ENCODE measurements at places on chromosomes 3 and 15. TPM values are rescaled to one million over a fixed set of nuclear protein-coding genes. Genes with fewer than 3 reads are reported as not detected.
A peak's percentile ranks its signal among the peaks of the same experiment; 100 is the strongest.

- no peak for DNase-seq
Measured at GRCh38 chr3:44914936-44915335, 40.5 kb downstream of the TGM4 start.

- no peak for DNase-seq
Measured at GRCh38 chr3:79236496-79236895, 531.3 kb downstream of the ROBO1 start.

DNA sequence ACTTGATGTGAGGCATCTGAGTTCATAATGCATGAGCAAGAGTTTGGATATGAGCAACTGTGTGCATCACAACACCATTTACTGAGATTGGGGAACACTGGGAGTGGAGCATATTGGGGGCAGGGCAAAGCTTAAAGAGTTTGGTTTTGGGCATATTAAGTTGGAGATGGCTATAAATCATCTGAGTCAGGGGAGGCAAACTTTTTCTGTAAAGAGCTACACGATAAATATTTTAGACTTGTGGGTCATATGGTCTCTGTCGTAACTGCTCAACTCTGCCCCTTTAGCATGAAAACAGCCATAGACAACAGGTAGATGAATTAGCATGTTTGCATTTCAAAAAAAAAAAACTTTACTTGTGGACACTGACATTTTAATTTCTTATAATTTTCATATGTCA is 20.0 kb downstream of the ENTPD3 start:
- no peak for DNase-seq

DNA sequence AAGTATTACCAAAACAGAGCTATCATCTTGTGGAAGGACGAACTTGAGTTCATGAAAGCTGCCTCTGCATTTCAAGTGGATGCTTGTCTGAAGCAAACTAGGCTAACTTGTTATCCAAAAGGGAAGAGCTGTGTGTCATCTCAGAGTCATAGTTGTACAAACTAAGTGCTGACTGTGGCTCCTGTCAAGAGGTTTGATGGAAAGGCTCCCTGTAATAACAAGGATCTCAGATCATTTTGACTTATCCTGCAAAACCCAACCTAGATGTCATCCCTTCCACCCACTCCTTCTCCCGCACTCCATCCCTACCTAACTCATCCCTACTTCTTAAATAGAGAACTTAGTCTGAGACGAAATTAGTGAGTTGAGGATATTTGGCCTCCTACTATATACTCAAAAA is 110.8 kb downstream of the NR2E3 start:
- no peak for DNase-seq

GRCh38 chr15:72229947-72230196 is 1.1 kb downstream of the PKM start:
- no peak for DNase-seq

GRCh38 chr3:50364573-50365079 is 5.3 kb upstream of the TMEM115 start:
- DNase-seq = no peak

DNA sequence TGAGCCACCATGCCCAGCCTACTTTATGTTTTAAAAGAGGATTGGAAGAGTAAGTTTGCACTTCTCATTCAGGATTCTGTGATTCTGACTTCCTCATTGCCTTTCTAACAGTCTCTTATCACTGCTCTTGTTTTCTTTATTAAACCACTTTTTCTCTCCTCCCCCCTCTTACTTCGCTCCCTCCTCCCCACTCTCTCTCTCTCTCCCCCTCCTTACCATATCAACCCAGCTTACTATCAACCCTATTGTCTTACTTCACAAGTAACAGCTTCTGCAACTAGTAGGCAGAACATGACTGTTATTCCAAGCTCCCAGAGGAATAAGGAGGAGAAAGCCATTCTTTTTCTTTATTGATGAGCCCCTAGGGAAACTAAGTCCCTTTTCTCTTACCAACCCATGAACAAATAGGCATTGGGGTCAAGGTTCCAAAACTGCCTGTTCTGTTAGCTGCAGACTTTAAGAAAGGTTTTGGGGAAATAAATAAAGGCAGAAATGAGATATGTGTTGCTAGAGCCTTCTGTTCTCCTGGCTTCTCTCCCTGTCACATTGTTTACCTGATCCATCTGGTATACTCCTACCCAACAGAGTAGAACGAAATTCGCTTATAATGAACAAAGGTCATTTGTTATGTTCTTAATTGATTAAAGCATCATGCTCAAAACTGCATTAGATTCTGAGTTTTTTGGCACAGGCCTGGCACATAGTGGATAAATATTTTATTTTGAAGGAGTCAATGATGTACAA is 56.4 kb upstream of the RASGRP1 start:
- DNase-seq = no peak

DNA sequence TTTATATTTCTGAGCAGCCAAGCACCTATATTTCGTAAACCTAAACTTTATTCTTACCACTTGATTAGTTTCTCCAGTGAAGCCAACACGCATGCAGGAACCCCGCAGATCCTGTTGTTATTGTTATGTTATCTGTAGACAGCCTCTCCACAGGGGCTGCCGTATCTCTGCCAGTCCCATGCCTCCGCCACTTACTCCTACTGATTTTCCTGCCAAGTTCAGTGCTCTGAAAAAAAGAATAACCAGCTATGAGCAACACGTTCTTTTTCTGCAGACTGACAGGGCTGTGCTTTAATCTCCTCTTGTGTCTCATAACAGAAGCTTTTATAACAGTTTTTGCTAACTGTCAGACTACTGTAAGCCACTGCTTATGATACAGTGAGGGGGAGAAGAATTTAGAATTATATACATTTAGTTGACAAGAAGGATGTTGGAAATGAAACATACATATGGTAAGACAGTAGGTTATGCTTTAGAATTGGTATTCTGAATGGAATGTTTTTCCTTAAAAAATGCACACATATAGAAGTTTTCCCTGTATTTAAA is 347.4 kb downstream of the SI start:
- no peak for DNase-seq

Gene C3orf49
- total RNA-seq = not detected

Gene SLC9C1
- 1.7 TPM for total RNA-seq

Gene IL5RA
- 1.0 TPM for total RNA-seq

GRCh38 chr15:40499931-40500330 is 29.1 kb downstream of the CHST14 start:
- DNase-seq = no peak

GRCh38 chr3:16331319-16331883 is 66.4 kb downstream of the OXNAD1 start:
- no peak for DNase-seq

DNA sequence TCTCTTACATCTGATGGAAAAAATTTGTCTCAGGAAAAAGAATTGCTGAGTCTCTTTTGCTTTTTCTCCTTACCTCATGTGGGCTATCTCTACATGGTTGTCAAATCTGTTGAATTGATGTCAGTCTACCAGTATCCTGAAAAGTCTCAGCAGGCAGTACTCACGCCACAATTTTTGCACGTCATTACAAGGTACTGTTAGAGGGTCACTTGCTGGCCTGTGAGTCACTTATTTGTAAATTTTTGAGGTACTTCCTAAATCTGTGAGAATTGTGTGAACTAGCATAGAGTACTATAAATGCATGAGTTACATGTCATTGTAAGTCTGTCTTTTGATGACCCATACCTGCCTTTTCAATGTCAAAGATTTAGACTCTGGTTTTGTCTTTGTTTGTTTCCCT is 15.9 kb downstream of the HPS3 start:
- no peak for DNase-seq

Gene CLDN16
- total RNA-seq = not detected

DNA sequence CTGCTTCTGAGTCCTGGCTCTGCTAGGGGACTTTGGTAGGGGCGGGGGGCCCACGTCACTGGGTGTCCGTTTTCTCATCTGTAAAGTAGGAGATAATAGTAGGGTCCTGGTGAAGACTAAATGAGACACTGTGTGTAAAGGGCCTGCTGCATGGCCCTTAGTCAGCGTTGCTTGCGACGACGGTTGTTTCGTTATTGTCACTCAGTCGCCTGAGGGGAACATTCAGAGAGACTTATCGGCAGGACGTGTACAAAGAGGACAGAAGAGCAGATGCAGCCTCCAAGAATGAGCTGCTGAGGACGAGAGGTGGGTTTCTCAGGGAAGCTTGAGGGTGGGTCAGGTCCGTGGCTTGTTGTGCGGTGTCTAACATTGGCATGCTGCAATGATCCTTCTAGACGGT is 52.9 kb upstream of the MEX3B start:
- no peak for DNase-seq

Gene SPTBN5
- total RNA-seq = 3.4 TPM

Gene RASGRF1
- not detected for total RNA-seq

- DNase-seq = no peak
Measured at GRCh38 chr3:168803536-168803935, 707.8 kb upstream of the GOLIM4 start.

DNA sequence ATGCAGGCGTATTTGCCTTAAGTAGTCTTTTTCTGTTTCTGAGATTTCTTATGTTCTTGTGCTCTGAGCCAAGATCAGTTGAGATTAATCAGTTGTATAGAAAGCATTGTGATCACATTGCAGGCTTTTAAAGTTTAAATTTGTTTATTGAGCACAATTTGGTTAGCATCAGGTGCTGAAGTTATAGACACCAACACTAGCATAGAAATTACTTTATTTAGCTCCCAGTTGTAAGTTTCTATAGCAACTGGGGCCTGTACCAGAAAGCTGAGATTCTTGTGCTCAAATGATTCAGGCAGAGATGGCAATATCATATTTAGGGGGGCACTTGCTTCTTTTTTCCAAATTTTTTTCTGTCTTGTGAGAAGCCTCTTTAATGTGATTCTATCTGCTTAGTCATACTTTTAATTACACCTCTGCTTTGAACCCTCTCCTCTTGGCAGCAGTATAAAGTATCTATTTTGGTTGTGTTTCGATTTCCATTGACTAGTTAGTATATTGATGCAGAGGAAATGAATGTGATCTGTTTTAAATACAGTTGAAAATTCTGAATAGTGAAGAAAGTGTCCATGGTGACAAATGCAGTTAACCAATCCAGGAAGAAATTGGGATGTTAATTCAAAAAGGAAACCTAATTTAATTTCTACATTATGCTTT is 241.7 kb upstream of the GBE1 start:
- no peak for DNase-seq

- no peak for DNase-seq
Measured at GRCh38 chr3:154191520-154191919, 70.3 kb downstream of the ARHGEF26 start.

DNA sequence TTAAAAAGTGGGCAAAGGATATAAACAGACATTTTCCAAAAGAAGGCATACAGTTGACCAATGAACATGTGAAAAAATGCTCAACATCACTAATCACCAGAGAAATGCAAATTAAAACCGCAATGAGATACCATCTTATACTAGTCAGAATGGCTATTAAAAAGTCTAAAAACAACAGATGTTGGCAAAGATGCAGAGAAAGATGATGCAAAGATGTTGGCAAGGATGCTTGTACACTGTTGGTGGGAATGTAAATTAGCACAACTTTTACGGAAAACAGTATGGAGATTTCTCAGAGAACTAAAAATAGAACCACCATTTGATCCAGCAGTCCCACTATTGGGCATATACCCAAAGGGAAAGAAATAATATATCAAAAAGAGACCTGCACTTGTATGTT is 53.5 kb downstream of the TLNRD1 start:
- DNase-seq = no peak

- DNase-seq = peak; percentile 70
Measured at GRCh38 chr3:71226565-71227269, 356.8 kb downstream of the FOXP1 start.

DNA sequence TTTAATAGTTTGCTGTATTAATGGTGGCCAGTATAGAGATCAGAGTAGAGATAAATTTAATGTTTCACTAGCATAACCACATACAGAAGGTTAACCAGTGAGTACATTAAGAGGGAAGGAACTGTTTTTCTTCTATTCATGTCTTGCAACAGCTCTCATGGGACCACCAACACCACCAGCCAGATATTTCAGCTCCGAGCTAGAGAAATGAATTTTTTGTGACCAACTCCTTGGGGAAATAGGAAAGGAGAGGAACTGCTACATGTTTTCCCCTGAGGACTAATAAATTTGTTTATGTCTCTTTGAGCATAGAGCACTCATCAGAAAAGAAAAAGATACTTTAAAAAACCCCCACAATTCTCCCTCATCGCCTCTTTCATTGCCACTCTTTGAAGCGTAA is 247.5 kb downstream of the MBNL1 start:
- DNase-seq = no peak

GRCh38 chr3:112448939-112449338 is 50.3 kb downstream of the BTLA start:
- no peak for DNase-seq

GRCh38 chr3:126442856-126443242 is 32.8 kb downstream of the ZXDC start:
- no peak for DNase-seq

GRCh38 chr3:87987952-87988351 is 70.9 kb downstream of the CGGBP1 start:
- DNase-seq = no peak

Gene FBXO40
- total RNA-seq = 207 TPM

Gene ANKRD63
- 0.65 TPM for total RNA-seq

DNA sequence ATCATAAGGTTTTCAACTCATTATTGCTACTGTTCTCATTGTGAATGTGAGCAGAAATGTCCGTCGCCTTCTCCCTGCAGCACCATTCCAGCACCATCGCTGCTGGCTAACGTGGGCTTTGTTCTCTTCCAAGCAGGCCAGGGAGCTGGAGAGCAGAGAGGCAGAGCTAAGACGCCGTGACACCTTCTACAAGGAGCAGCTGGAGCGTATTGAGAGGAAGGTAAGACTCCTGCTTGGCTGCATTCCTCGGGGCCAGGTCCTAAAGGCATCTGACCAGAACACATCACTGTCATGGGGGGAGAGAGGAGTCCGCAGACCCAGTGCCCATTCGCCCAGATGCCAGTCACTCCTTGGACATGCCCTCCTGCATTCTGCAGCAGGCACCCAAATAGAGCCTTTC is 130.4 kb upstream of the PLXNA1 start:
- DNase-seq = no peak

- DNase-seq = no peak
Measured at GRCh38 chr3:8987226-8987625, 24.0 kb upstream of the RAD18 start.

- DNase-seq = no peak
Measured at GRCh38 chr15:31393444-31394091, 66.9 kb downstream of the KLF13 start.

GRCh38 chr15:70308011-70308734 is 210.5 kb upstream of the TLE3 start:
- DNase-seq = no peak

Gene EXD1
- not detected for total RNA-seq

DNA sequence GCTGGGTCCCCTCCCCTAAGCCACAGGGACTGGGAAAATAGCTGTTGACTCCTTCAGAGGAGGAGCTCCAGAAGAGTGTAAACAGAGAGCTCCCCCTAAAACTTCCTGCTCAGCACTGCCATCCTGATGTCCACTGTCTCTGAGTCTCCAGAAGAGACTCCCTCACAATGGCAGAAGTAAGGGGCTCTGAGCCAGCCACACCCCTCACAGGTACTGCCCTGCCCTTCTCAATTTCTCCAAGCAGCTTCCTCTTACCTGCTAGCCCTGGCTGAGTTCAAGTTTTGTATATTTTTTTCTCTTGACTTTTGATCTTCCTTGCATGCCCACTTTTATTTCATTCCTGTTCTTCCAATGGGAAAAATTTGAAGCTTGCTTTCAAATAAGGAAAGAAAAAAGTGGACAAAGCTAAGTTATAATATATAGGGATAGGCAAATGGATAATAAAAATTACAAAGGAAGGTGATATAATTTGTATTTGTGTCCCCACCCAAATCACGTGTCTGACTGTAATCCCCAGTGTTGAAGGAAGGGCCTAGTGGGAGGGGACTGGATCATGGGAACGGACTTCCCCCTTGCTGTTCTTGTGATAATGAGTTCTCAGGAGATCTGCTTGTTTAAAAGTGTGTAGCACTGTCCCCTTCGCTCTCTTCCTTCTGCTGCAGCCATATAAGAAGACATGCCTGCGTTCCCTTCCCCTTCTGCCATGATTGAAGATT is 442.2 kb upstream of the WNT5A start:
- DNase-seq = no peak

Data from Right ventricle myocardium superior (tissue), 1 donor.